ENCODE measurements at places on chromosomes 1 and 21.

GRCh38 chr1:64228167-64228957 is 24.9 kb downstream of the UBE2U start:
- DNase-seq, result no peak

- DNase-seq, result no peak
Observed at GRCh38 chr1:8107897-8108296, 81.8 kb upstream of the ERRFI1 start.

DNA sequence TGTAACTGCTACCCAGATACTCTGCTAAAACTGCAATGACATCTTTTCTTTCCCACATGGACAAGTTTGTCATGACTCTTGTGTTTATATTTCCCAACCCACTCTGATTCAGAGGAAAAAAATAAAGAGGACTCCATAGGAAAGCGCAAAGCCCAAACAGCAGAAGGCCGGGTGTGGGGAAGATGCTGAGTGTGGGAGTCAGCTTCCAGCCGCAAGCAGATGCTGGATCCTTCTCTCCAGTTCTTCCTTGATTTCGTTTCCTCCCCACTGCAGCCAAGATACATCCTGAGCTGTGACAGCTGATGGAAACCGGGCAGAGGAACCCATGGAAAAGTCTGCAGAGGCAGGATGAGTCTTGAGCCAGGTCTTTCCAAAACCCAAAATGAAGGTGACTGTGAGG is 498.2 kb downstream of the PLPP3 start:
- DNase-seq, result no peak

GRCh38 chr21:38751379-38752050 is 54.2 kb upstream of the ETS2 start:
- no peak for DNase-seq

DNA sequence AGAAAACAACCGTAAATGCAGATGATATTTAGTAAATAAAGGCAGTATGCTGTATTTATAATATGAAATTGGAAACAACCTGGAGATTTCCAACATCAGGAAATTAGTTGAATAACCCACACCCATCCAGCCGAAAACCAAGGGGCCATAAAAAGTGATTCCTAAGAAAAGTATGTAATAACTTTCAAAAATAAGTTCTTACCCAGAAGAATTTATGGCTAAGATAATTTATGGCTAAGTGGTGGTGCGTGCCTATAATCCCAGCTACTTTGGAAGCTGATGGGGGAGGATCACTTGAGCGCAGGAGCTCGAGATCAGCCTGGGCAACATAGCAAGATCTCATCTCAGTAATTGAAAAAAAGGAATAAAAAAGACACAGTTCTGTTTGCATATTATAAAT is 43.2 kb downstream of the TMCO4 start:
- DNase-seq, result no peak

DNA sequence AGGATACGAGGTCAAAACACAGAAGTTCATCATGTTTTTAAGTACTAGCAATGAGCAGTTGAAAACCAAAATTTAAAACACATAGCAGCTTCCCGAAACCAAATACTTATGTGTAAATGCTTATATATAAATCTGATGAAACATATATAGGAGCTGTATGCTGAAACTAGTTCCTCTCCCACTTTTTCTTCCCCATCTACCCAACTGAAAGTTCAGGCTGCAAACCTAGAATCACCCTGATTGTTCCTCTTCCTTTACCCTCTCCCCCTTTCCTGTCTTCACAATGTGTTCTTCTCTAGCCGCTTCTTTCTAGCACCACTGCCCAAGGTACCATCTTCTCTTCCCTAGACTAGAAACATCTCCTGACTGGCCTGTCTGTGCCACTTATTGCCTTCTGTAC is 90.6 kb downstream of the ST3GAL3 start:
- DNase-seq, result no peak

GRCh38 chr21:45454926-45455673 is 50.1 kb downstream of the COL18A1 start:
- no peak for DNase-seq

DNA sequence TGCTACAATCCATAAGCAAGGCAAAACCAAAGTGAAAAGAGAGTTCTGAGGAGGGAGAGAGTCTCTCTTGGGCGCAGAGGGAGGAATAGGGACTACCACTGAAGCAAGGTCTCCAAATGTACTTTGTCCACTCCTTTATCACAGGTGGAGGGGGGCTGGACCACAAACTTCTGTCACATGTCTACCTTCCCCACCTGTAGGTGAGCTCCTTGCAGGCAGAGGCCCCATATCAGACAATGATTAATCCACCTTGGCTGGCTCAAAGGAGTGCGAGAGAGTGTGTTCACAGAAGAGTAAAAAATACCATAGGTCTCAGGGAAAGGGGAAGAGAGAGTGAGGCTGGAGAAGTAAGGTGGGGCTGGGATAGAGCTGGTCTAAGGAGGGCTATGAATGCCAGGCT is 4.5 kb downstream of the BEND5 start:
- no peak for DNase-seq

DNA sequence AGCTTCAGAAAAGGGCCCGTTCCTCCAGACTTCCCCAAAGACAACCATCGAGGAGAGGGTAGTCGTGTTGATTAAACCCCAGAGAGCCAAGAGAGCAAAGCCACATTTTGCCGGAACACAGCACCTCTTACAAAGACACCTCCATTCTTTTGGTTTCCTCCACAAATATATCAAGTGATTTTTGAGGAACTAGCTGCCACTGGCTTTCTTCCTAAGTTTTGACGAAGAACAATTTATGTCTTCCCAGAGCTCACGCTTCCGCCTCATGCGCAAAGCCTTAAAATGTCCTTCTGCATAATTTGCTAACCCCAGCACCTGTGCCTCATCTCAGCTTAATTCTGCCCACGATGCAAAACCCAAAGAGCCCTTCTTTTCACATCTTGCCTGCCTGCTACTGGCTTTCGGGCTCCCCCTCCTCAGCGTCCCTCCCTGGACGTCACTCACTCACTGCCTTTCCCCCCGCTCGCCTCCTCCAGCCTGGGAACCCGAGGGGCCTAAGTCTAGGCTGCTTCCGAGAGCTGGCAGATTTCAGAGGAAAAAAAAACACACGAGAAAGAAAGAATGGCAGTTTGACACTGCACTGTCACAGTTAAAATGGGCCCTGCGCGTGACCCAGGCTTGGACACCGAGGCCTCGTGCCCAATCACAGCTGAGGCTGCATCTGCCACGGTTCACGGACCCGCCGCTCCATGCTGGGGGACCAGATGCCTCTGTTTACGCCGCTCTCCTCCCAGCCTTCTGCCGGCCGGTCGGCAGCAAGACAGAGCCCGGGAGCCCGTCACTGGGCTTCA is 77.6 kb upstream of the IFNAR2 start:
- no peak for DNase-seq

GRCh38 chr1:23522244-23522982 is 8.6 kb downstream of the E2F2 start:
- no peak for DNase-seq

DNA sequence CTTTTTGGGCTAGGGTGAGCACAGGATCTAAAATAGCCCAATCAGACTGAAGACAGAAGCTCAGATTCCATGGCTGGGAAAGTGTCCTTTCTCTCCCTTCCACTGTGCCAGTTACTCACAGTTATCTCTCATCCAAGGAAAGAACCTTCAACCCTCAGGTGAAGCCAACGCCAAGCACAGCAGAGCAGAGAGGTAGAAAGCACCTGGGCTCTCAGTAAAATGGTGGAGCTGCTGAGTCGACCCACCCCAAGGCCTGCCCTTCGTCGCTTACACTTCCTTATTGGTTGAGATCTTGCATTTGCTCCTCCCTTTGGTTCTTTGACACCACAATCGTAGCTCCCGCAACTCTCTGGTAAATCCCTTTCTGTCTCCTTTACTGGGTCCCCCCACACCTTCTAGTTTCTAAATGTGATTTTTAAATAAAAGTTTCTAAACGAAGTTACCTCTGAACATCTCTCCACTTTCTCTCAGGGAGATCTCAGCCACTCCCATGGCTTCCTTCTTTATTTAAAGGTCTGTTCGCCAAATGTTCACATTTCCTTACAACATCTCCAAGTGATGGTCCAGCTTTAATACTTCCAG is 27.5 kb upstream of the SLC30A1 start:
- no peak for DNase-seq

DNA sequence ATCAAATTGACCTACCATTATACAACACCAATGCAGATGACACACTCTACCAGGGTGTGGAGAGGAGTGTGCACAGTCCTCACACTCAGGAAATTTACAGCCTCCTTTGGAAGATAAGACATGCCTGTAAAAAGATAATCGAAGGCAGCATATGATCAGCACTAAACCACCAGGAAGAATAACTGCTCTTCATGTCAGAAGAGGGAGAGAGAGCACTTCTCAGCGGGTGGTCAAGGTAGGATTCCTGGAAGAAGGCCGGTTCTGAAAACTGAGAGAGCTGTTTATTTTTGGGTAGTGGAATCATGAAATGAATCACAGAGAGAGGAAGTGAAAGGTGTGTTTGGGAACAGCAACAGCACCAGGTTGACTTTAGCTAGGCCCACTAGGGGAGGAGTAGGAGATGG is 14.0 kb upstream of the ZNF697 start:
- DNase-seq, result no peak

DNA sequence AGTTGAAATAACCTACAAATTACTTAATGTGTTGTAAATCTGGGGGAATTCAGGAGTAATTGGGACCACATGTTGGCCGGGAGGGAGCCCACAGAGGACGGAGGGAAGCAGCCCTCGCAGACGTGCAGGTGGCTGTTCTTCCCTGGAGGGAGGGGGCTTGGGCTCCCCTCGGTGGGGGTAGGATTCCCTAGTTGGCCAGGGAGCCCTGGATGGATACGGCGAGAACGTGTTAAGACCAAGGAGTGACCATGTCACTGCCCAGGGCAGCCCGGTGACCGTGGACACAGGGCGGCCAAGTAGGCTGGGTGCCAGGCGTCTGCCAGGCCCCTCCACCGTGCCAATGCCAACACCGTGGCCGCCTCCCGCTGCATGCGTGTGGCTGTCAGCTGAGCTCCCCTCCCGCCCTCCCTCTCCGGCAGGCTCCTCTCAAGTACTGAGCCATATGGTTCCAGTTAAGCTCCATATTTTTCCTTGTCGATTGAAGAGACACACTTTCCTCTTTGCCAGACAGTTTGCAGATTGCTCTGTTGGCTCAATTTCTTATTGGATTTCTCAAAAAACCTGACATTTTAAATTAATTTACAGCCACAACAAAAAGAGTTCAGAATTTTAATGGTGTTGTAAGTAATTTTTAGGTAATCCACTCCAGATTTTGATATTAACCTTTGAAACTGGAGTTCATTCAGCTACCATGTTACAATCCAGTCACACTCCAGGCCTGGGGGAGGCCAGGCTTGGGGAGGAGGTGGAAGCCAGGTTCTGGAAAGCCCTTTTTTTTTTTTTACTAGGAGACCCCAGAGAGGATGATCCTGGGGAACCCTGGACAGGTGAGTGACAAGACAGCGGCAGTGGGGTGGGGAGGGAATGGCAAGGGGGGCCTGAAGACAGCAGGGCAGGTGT is 71.2 kb downstream of the CASZ1 start:
- DNase-seq, result no peak

GRCh38 chr1:101739146-101739545 is 257.6 kb downstream of the OLFM3 start:
- DNase-seq, result no peak
